G401 (cell line): ENCODE measurements at places on chromosomes 1 and 21. TPM values are rescaled to one million over a fixed set of nuclear protein-coding genes. Genes with fewer than 3 reads are reported as not detected.

DNA sequence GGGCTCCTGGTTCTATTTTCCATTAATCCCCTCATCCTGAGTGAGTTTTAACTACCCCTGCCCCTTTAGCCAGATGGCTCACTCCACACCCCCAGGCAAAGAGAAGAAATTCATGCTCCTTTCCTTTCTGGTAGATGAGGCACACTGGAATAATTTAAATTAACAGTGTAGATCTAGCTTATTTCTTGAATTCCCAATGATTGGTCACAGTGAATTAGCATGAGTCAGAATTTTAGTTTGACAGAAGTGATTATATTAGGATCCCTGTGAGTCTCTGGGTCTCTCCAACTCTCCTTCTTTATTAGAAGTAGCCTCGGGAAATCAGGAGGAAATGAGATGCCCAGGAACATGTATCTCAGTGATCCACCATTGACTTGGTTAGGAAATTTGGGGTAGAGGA, 103.1 kb upstream of the KAZN start:
- DNase-seq = no peak

DNA sequence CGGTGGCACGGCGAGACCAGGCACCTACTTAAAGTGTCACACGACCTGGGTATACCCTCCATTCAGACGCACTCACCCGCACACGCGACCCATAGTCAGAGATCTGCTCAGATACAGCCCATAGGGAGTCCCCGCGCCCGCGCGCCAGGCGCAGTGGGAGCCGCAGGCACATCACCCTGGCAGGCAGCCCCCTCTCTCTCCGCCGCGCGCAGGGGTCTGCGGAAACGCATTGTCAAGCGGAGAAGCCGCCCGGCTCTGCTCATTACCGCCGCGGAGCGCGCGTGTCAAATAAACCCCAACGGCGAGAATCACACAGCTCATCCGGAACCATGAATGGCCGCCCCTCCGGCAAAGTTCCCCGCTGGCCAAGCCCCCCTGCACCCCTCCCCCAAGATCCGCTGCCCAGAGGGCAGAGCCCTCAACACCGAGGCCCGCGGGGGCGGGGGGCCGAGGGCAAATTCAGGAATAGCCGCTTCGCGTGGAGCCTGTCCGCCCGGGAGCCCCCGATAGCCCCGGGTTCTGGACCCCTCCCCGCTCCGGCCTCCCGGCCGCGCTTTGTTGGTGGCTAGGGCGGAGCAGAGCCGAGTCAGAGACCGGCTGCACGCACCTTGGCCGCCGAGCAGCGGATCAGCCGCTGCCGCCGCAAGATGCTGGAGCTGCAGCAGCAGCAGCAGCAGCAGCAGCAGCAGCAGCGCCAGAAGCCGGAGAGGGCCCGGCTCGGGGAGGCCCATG, 522 bp downstream of the LRP8 start:
- no peak for DNase-seq

The CCDC185 gene
- total RNA-seq = not detected in 2 replicates

DNA sequence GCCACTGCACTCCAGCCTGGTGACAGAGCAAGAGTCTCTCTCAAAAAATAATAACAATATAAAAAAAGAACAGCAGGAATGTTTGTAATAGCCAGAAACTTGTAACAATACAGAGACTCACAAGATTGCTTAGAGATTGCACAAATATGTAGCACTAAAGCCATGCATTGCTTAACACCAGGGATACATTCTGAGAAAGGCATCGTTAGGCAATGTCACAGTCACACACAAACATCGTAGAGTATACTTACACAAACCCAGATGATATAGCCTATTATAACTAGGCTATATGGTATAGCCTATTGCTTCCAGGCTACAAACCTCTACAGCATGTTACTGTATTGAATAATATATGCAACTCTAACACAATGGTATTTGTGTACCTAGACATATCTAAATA, 45.3 kb downstream of the GPATCH2 start:
- no peak for DNase-seq

The RNU1-2 gene
- total RNA-seq = not detected in 2 replicates

GRCh38 chr1:246029616-246030015, 477.5 kb downstream of the SMYD3 start:
- DNase-seq = no peak

The VSIG8 gene
- not detected in 2 replicates for total RNA-seq

- no peak for DNase-seq
Observed at GRCh38 chr1:24948079-24948827, 18.2 kb upstream of the RUNX3 start.
